ENCODE measurements at places on chromosomes 2 and 18.

DNA sequence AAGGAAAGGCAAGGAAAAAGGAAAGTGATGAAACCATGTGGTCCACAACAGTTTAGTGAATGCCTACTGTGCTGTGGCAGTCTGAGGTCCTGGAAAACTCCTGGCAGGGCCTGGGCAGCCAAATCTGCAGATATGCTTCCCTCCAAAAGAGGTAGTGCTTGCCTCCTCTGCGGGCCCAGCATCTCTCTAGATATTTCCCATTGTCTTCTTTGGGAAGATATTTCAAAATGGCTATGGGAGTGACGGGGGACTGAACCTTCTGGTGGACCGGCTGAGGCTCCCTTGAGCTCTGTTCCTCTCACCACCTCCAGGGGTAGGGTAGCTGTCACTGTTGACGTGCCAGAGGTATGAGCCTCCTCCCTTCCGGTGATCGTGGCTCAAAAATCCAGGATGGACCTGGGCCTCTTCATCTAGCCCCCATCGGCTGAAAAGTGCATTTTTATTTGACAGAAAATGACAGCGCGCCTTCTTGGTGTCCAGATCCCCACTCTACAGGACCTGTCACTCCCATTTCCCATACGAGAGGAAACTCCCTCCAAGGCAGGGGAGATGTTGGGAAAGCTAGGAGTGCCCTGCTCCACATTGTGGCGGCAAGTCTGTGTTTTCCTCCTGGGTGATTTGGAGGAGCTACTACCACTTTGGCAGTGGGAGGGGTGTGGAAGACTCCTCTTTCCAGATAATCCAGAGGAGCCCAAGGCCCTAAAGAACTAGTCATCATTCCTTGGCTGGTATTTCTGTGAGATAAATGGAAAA, 9.4 kb upstream of the PAX3 start:
- no peak for DNase-seq

- no peak for DNase-seq
Observed at GRCh38 chr2:39734445-39734844, 44.6 kb downstream of the THUMPD2 start.

- no peak for DNase-seq
Observed at GRCh38 chr2:101374821-101375561, 12.3 kb downstream of the CREG2 start.

GRCh38 chr18:4806331-4806730, 351.2 kb upstream of the DLGAP1 start:
- DNase-seq = no peak

- DNase-seq = no peak
Observed at GRCh38 chr18:79771446-79772107, 26.2 kb upstream of the KCNG2 start.

DNA sequence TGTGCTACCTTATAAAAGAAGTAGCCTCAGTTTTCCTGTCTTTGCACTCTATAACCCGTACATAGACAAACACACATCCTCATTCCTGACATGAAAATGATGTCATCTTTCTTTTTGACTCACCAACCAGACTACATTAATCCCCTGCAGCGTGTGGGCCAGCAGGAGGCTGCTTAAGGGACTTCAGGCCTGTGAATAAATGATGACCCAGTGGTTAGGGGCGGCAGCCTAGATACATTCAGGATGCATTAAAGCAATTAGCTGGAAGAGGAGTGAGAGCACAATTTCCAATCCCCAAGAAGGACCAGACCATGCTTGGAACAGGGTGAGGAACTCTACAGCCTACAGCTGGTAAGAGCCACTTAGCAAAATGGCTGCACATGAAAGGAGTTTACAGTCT, 57.3 kb upstream of the KLF7 start:
- no peak for DNase-seq

- peak; percentile 91 for DNase-seq
Observed at GRCh38 chr2:207166039-207166348, 246 bp upstream of the KLF7 start.

DNA sequence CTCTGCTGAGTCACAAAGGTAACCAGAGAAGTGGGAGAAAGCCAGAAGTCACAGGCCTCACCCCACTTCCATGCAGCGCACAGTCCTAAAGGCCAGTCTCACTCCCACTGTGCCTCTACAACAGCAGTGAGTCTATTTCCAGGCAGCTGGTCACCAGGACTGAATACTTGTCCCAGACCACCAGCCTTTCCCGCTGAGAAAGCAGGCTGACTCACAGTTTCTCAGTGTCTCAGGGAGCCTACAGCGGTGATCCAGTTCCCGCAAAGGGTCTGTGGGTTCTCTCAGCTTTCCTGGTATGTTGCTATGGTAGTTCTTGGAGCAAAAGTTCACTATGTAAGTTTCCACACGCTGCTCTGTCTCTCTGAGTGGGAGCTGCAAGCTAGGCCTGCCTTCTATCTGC, 622.5 kb downstream of the RNF144A start:
- no peak for DNase-seq

DNA sequence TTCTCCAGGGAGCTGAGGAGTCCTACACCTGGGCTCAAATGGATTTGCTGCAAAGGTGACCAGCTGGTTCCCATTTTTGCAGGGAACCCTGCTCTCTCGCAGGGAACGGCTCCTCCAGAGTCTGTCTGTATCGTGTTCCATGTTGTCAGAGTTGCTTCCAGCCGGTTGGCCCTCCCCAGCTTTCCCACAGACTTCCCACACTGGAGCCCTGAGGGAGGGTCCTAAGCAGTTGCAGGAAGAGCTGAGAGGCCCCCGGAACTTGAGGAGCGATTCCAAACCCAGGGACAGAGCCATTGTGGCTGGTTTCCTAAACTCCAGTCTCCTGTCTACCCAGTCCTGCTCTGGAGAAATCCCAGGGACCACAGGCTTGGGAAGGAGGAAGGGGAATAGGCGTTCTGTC, 121.7 kb upstream of the PPP1CB start:
- DNase-seq = no peak

DNA sequence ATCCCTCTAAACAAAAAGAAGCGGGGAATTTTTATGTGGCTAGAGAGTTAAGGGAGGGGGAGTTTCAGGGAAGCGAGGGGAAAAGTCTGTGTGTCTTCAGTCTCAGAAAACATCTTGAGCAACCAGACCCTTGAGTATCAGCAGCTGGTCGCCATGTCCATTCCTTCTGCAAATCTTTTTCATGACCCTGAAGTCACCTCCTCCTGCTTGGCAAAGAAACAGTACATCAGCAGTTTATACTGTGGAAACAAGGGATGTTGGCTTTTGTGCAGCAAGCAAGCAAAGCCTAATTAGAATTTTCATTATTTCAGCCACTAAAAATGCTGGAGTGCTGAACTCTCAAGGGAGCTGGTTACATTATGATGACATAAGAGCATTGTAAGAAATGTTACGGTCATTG, 187.4 kb upstream of the SLC8A1 start:
- DNase-seq = no peak

GRCh38 chr18:36889742-36890141, 60.8 kb downstream of the KIAA1328 start:
- DNase-seq = no peak

DNA sequence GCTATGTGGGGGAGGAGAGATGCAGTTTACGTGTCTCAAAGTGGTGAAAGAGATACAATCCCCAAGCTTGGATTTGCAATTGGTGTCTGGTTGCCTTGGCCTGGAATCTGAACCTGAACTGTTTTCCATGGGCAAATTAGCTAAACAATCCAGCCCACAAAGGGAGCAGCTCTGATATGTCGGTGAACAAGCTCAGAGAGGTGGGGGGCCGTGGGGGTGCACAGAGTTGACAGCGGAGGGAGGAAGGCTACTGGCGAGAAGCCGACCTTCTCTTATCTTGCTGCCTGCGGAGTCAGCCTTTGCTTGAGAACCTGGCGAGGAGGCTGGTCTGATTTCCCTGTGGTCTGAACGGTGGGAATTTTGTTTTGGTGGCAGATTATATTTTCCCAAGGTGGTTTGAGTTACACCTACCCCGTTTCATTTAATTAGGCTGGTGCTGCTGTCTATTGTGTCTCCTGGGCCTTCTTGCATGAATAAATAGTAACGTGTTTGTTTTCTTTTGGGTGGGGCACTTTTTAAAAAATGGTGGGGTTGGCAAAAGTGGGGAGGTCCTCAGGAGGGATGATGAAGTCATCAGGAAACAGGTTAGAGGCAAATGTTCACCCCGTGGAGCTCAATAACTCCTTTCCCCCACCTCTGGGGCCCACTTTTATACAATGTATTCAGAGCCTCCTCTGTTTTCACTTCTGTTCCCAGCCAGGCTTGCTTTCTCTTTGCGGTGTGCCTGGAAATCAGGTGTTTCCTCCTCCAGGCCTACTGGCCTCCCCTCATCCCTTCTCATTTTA, 80.9 kb upstream of the IGFBP5 start:
- no peak for DNase-seq

GRCh38 chr2:219675221-219675620, 47.8 kb downstream of the SLC4A3 start:
- no peak for DNase-seq

DNA sequence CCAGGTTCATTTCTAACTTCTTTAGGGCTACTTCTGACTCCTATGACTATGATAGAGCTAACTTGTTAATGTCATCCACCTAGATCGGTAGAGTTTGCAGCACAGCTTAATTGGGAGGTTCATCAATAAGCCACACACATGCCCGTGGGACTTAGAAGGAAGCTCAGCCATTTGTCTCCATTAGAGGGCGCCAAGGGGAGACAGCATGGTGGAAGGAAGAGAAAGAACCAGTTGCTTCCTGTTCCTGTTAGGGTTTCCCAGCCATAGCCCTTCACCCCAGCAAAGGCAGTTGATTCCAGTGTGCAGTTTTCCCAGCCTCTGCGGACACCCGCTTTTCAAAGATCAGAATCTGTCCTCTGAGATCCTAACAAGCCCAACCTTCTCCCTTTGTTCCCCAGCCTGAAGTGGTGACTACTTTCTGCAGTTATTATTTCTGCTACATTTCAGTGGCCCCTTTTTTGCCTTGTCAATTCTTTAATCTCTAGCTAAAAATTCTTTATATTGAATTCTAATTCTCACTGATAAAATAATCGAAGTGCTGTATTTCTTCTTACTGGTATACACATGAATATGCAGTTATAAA, 30.3 kb downstream of the MAIP1 start:
- DNase-seq = peak; percentile 23

DNA sequence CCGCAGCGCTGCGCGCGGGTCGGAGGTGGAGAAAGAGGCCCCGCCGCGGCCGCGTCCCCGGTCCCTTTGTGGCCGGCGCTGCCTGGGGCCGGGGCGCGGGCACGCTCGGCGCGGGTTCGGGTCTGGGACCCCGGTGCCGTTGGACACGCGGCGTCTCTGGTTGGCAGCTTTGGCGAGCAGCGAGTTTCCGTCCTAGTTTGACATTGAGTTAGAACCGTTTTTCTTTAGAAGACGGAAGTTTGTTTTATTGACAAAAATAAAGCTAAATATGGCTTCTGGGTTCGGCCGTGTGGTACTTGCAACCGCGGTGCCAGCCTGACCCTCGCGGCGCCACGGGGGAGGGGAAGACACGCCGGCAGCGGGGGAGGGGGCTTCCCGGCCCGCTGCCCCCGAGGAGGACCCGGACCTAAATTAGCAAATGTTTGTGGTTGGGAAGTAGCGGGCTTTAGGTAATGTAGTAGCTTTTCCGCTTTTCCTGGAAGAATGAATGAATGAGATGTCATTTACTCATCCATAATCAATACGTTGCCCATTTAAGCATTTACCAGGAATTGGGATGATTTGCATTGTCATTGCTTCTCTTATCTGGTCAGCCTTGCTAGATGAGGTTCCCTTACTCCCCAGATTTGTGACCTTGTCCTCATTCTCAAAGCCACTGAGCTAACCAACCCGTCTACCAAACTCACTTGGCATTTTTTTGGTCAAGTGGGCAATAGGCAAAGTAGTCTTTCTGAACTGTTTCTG, 530 bp downstream of the GALNT1 start:
- DNase-seq = no peak

GRCh38 chr2:44093970-44094369, 74.7 kb upstream of the PPM1B start:
- no peak for DNase-seq

DNA sequence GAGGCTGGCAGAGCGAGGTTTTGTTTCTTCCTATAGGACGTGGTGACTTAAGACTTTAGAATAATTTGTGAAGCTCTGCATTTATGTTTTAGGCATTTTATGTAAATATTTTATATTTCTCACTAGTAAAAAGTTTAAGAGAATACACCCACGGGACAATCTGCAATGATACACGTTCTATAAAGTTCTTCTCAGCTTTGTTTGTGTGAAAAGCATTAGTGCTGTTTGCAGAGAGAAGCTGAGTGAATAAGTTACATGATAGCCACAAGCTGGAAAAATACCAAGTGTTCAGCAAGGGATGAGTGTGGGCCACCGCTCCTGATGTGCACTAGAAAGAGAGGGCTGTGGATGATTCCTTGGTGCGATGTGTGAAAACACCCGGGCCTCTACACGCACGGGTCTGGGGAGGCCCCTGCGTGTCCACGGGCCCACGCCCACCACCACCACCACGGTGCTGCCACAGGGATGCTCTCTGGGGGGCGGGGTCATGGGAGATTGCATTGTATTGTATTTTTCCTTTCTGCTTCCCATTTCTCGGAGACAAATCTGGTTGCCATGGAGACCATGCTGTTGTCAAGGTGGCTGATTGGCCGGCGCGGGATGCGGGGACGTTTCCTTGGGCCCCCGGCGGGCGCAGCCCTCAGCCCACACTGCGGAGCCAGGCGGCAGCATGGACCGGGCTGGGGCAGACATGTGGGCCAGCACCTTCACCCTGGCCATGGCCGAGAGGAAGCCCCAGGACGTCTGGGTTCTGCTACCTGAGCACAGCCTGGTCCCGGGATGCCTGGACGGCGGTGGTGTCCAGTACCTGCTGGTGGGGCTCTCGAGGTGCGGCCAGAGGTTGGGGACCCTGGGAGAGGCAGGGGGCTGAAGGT, at the start of gene RTP5:
Gene RTP5 (plus strand): TSS at position 643 of the 875 bp plus-strand sequence. CDS start 28 bp downstream, at position 671.
- DNase-seq = no peak

GRCh38 chr18:70028734-70029133, 81.1 kb upstream of the CD226 start:
- DNase-seq = no peak

GRCh38 chr2:241019441-241020139, 21.2 kb downstream of the SNED1 start:
- DNase-seq = no peak

DNA sequence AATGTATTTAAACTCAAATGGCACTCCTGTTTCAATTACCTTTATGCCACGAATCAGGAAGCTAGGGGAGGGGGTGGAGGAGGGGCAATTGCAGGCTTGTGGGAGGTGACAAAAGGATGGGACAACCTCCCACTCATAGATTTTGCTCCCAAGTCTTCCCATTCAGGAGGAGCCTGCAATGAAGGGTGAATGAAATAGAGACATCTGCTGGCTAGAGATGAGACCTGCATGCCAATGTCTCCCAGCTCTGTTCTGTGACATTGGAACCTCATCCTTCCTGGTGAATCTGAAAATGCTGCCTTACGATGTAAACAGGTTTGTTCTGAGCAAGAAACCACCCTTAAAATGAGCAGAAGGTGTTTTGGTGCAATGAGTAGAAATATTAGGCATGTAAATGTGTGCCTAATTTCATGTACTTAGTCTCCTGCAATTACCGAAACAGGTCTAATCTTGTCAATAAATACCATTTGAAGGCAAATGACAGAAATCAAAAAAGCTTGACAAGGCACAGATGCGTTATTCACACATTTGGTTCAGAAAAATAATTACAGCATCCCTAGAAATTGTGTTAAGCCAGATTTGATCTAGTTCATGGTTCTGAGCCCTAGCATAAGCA, 2.7 kb upstream of the PID1 start:
- no peak for DNase-seq
